ENCODE measurements at places on chromosomes 12 and 14.

GRCh38 chr14:54567224-54567638 is 303 bp downstream of the SAMD4A start:
- peaks cover 23% of the 10 kb centered on the region for H3K4me1 ChIP-seq
- H3K36me3 ChIP-seq = no peaks in the 10 kb centered on the region
- no peaks in the 10 kb centered on the region for H3K27me3 ChIP-seq

- no peaks in the 10 kb centered on the region for H3K36me3 ChIP-seq
- no peak overlapping the region for H3K27ac ChIP-seq
- no peaks in the 10 kb centered on the region for H3K27me3 ChIP-seq
- DNase-seq = no peak
- H3K4me1 ChIP-seq = peaks cover 5% of the 10 kb centered on the region
These were observed 127.5 kb downstream of the GPHN start for GRCh38 chr14:66635435-66635834.

- no peak for DNase-seq
These were observed 47.5 kb upstream of the CNTN1 start for GRCh38 chr12:40644708-40645107.

GRCh38 chr12:16513231-16513630 is 92.7 kb downstream of the LMO3 start:
- H3K4me1 ChIP-seq = no peaks in the 10 kb centered on the region
- no peak overlapping the region for H3K4me3 ChIP-seq
- H3K27ac ChIP-seq = no peak overlapping the region
- DNase-seq = no peak
- H3K27me3 ChIP-seq = no peaks in the 10 kb centered on the region

DNA sequence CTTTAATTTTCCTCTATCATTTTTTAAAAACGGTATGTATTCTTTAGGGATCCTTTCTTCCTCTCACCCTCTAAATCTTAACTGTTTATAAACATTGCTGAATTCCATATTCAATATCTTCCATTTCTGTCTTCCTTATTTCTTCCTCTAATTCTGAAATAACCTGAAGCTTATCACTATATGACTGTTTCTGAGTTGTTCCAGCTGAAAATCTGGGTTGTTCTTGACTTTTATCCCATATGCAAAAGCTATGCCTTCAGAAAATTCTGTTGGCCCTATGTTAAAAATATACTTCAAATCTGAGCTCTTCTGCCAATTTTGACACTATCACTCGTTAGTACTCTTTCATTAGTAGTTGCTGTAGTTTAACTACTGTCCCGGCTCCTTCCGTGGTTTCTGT is 970.3 kb downstream of the BCL11B start:
- no peak for DNase-seq
- no peaks in the 10 kb centered on the region for H3K36me3 ChIP-seq
- no peak overlapping the region for H3K4me3 ChIP-seq

DNA sequence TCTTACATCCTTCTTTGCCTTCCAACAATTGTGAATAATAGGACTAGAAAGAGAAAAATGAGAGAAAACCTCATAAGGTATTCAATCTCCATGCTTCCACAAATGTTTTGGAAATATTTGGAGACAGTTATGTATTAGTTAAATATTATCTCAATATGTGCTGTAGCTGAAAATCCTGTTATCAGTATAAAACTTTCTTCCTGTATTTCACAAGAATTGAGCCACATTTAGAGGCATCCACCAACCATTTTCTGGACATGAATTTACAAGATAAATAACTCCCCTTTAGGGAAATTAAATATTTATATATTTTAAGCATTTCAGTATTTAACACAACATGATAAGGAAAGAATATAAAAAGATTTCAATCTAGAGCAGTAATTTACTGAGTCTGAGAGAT is 200.3 kb downstream of the GPHN start:
- no peak overlapping the region for H3K4me3 ChIP-seq
- no peak overlapping the region for H3K27ac ChIP-seq
- H3K4me1 ChIP-seq = no peaks in the 10 kb centered on the region

- H3K4me1 ChIP-seq = no peaks in the 10 kb centered on the region
- H3K27ac ChIP-seq = no peak overlapping the region
- no peak overlapping the region for H3K4me3 ChIP-seq
These were observed 27.0 kb upstream of the EEA1 start for GRCh38 chr12:92955997-92956663.

- no peak overlapping the region for H3K27ac ChIP-seq
- DNase-seq = peak; percentile 72
- no peak overlapping the region for H3K4me3 ChIP-seq
- no peaks in the 10 kb centered on the region for H3K4me1 ChIP-seq
- H3K27me3 ChIP-seq = no peaks in the 10 kb centered on the region
These were observed 341.9 kb downstream of the C12orf75 start for GRCh38 chr12:105672121-105672975.

- no peak overlapping the region for H3K27ac ChIP-seq
- no peaks in the 10 kb centered on the region for H3K36me3 ChIP-seq
- DNase-seq = peak; percentile 12
- H3K4me3 ChIP-seq = no peak overlapping the region
- peaks cover 16% of the 10 kb centered on the region for H3K4me1 ChIP-seq
These were observed 89.3 kb downstream of the OSBPL8 start for GRCh38 chr12:76470028-76470939.

DNA sequence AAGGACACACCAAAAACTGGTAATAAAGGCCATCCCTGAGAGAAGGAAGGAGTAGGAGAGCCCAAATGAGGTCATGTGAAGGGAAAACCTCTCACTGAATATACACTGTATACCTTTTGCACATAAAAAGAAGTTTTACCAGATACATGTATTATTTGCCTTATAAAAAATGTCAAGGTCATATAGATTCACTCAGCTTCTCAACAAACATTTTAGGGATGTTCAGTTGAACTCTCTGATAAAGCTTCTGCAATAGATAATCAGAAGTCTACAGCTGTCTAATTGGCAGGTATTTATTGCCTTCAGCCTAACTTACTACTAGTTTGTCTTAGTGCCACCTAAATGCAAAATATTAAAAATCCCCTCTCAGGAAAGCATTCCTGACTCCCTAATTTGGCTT is 8.7 kb downstream of the SLC11A2 start:
- no peaks in the 10 kb centered on the region for H3K36me3 ChIP-seq
- no peak for DNase-seq
- H3K27me3 ChIP-seq = no peaks in the 10 kb centered on the region
- H3K4me3 ChIP-seq = no peak overlapping the region
- H3K4me1 ChIP-seq = peaks cover 18% of the 10 kb centered on the region

GRCh38 chr12:117718141-117718540 is 250.6 kb downstream of the KSR2 start:
- DNase-seq = no peak
- no peak overlapping the region for H3K4me3 ChIP-seq
- H3K4me1 ChIP-seq = no peaks in the 10 kb centered on the region
- no peaks in the 10 kb centered on the region for H3K27me3 ChIP-seq
- H3K27ac ChIP-seq = no peak overlapping the region
- H3K36me3 ChIP-seq = no peaks in the 10 kb centered on the region

- no peaks in the 10 kb centered on the region for H3K27me3 ChIP-seq
- H3K36me3 ChIP-seq = no peaks in the 10 kb centered on the region
- no peak overlapping the region for H3K4me3 ChIP-seq
- DNase-seq = no peak
- H3K27ac ChIP-seq = no peak overlapping the region
These were observed 174.2 kb downstream of the PPM1H start for GRCh38 chr12:62760779-62761178.

GRCh38 chr12:122753319-122753650 is 661 bp downstream of the DENR start:
- H3K27me3 ChIP-seq = no peaks in the 10 kb centered on the region
- peak overlapping the region; percentile 85 for H3K4me3 ChIP-seq
- peaks cover 9% of the 10 kb centered on the region for H3K4me1 ChIP-seq
- no peaks in the 10 kb centered on the region for H3K36me3 ChIP-seq
- peak overlapping the region; percentile 79 for H3K27ac ChIP-seq

DNA sequence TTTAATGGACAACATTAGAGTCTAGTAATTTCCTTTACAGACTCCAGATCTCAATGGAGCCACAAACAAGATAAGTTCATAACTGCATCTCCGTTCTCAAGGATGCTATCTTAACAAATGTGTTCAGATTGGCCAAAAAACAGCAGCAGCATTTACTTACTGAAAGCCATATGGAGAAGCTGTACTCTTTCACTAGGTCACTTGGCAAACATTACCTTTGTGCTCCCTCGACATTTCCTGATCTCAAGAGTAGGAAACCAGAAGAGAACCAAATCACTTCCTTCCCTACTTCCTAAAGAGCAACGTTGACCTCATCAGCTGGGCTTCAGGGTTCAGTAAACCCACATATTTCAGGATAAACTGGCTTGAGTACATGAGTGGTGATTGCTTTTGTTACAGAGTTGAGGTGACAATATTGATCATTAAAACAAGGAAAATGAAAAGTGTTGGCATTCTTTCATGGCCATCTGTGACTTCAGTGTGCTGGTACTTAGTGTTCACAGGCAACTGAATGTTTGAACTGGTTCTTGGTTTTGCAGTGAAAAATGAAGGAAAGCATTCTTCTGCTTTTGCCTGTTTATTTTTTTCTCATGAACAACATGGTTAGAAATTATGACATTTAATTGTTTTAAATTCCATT is 449.6 kb downstream of the TMEM117 start:
- H3K4me3 ChIP-seq = no peak overlapping the region
- H3K27me3 ChIP-seq = no peaks in the 10 kb centered on the region
- no peaks in the 10 kb centered on the region for H3K4me1 ChIP-seq
- DNase-seq = no peak

DNA sequence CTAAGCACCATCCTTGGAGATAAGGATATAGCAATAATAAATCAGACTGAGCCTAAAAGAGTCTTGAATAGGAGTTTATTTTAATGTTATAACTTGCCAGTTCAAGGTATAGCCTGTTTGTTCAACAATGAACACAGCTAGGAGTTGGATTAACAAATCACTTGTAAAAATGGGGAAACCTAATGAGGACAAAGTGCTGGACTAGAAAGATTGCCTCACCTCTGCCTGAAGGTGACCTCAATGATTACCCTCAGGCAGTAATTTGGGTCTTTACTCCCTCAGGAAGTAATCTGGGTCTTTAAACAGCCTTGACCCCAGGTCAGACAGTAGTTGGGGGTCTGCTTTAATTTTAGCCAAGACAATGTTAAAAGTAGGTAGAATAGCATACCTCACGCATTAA is 35.5 kb upstream of the CDKL1 start:
- no peak overlapping the region for H3K4me3 ChIP-seq
- H3K27me3 ChIP-seq = no peaks in the 10 kb centered on the region
- no peak for DNase-seq
- H3K4me1 ChIP-seq = no peaks in the 10 kb centered on the region
- no peaks in the 10 kb centered on the region for H3K36me3 ChIP-seq
- H3K27ac ChIP-seq = no peak overlapping the region

- no peak overlapping the region for H3K4me3 ChIP-seq
- no peak for DNase-seq
- no peaks in the 10 kb centered on the region for H3K27me3 ChIP-seq
- H3K27ac ChIP-seq = no peak overlapping the region
- no peaks in the 10 kb centered on the region for H3K4me1 ChIP-seq
These were observed 151.3 kb downstream of the TTC7B start for GRCh38 chr14:90664911-90665310.

DNA sequence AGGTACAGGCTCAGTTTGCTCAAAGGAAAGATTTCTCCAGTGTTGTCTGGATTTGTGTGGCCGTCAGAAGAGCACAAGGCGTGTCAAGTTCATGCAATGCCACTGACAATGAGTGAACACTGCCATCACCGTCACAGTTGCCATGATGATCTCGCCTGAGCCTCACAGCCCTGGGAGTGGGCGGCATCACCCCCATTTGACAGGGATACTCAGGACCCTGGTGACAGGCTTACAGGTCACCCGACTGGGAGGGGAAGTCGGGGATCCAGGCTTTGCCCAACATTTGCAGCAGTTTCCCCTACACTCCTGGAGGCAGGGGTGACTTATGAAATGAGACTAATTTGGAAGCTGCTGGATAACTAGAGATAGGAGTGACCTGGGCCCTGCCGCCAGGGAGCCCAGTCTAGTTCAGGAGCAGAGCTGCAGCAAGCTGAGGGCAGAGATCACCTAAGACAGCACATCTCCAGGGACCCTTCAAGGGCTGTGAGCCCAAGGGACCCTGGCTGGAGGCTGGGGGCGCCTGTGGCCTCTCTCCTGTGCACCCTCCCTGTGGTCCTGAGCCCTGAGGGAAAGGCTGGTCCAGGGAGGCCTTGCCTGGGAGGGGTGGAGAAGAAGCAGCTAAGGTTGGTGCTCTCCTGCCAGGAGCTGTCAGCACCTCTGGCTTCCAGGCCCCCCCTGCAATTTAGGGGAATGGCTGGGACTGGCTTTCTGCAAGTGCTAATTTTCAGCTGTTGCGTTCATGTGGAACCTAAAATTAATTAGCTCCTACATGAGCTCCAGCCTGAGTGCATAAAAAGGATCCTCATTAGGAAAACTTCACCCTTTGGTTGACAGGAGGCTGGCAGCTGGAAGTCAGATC is 32.4 kb upstream of the BEGAIN start:
- H3K36me3 ChIP-seq = no peaks in the 10 kb centered on the region
- no peak for DNase-seq
- H3K4me3 ChIP-seq = no peak overlapping the region

DNA sequence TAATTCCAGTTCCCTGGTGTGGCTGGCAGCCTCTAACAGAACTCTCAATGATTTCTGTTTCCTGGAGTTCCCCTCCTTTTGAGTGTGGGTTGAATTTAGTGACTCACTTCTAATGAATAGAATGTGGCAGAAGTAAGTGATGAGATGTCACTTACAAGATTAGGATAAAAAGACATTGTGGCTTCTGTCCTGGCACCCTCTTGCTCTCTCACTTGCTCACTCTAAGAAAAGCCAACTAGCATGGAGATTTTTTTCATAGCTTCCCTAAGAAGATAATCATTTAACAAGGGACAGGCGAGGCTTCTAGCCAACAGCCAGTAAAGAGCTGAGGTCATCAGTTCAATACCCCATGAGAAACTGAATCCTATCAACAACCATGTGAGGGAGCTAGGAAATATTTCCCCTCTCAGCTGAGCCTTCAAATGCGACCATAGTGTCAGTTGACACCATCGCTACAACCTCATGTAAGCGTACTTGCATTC is 156.7 kb downstream of the TMTC3 start:
- no peaks in the 10 kb centered on the region for H3K36me3 ChIP-seq
- H3K4me3 ChIP-seq = no peak overlapping the region
- no peak overlapping the region for H3K27ac ChIP-seq
- H3K27me3 ChIP-seq = no peaks in the 10 kb centered on the region

All from adrenal gland (tissue), 19 donors.